ENCODE measurements at places on chromosomes 7 and 10.
A peak's percentile ranks its signal among the peaks of the same experiment; 100 is the strongest.

DNA sequence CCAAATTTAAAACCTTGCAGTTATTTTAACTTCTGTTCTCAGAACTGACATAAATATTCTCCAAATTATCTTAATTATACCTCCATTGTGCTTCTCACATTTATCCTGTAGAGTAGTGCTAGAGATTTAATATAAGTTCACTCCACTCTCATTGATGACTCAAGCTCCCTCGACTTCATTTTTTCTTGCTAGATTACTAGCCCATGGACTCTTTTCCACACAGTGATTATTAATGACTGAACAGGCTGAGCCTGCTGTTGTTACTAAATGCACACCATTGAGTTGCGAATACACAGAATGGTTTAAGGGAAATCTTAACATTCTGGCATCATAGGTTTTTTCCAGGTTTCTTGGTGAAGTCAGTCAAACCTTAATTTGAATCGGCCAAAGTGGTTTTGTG is 179.5 kb upstream of the AKR1E2 start:
- DNase-seq = no peak
- no peak overlapping the region for H3K4me3 ChIP-seq
- H3K4me1 ChIP-seq = peaks cover 33% of the 10 kb centered on the region
- peak overlapping the region; percentile 7 for H3K27ac ChIP-seq
- H3K27me3 ChIP-seq = no peaks in the 10 kb centered on the region
- H3K36me3 ChIP-seq = no peaks in the 10 kb centered on the region

DNA sequence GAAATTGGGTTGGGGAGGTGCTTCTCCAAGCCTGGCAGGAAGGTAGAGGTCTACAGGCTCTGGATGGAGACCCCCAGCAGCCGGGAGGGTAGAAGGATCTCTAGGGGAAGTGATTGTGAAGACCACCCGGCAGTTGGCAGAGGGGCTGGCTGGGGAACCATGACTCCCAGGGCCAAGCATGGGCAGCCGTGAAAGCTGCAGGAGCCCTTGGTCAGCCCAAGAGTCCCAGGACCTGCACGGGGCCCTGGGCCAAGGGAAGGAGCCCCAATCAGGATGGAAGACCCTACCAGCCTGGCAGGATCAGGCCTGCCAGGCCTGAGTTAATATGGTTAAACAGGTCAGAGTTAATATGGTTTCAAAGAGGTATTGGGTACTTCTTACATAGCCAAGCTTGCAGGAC is 126.3 kb upstream of the NANOS1 start:
- no peak overlapping the region for H3K27ac ChIP-seq
- no peak for DNase-seq
- no peak overlapping the region for H3K4me3 ChIP-seq
- H3K4me1 ChIP-seq = no peaks in the 10 kb centered on the region

GRCh38 chr7:24923172-24923865 is 56.7 kb downstream of the OSBPL3 start:
- peaks cover 17% of the 10 kb centered on the region for H3K4me1 ChIP-seq
- H3K27ac ChIP-seq = no peak overlapping the region
- no peaks in the 10 kb centered on the region for H3K36me3 ChIP-seq
- no peaks in the 10 kb centered on the region for H3K27me3 ChIP-seq

DNA sequence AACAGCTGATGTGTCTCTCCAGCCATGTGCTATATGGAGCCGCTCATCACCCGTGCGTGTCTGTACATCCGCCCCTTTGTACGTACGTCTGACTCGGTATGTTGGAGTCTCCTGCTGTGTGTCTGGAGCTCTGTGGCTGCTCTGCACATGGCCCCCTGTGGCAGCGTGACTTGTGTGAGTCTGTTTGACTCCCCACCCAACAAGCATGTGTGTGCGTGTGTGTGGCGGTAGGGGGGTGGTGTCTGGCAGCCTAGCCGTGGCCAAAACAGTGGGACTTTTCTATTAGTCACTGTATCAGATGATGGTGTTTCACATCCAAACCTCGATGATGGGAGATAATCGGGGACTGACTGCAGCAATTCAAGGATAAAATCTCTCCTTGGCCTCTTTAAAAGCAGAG is 94.1 kb downstream of the COL13A1 start:
- no peaks in the 10 kb centered on the region for H3K36me3 ChIP-seq
- DNase-seq = no peak
- no peak overlapping the region for H3K27ac ChIP-seq
- H3K4me1 ChIP-seq = no peaks in the 10 kb centered on the region
- H3K4me3 ChIP-seq = no peak overlapping the region
- no peaks in the 10 kb centered on the region for H3K27me3 ChIP-seq

DNA sequence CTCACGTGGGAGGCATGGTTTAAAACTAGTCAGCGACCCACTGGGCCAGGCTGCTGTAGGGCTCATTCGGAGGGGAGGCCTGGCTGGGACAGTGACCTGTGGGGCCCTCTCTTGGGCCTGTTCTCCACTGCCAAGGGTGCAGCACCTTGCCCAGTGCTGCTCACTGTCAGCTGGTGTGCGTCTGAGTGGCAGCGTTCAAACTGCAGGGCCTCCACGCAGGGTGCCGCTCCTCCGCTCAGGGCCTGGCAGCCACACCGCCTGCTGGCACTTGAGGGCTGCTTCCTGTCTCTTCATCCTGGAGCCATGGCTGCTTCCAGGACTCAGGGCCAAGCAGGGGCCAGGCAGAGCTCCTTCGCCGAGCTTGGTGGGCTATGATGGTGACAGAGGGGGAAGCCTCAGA is 18.3 kb downstream of the ADAMTS14 start:
- H3K36me3 ChIP-seq = no peaks in the 10 kb centered on the region
- no peaks in the 10 kb centered on the region for H3K4me1 ChIP-seq
- H3K27ac ChIP-seq = no peak overlapping the region
- no peak overlapping the region for H3K4me3 ChIP-seq
- no peaks in the 10 kb centered on the region for H3K27me3 ChIP-seq

Measured in heart left ventricle (tissue), 16 donors.